ENCODE measurements at places on chromosomes 1 and 21. TPM values are rescaled to one million over a fixed set of nuclear protein-coding genes. Genes with fewer than 3 reads are reported as not detected.

FGR gene
- 193 TPM for total RNA-seq

DNA sequence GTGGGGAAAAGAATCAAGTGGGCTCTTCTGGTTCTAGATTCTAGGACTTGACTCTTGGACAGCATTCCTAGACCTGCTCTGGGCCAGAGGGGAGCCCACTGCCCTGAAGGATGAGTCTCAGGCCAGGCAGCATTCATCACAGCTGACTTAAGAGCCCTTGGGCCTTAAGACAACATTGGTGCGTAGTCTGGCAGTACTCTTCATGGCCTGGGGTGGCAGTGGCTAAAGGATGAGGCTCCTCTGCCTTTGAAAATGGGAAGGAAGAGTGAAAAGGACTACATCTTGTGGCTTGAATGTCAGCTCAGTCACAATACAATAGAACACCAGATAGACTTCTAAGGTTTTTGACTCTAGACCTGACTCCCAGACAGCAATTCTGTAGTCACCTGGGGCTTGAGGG, 1415.1 kb upstream of the PRMT6 start:
- H3K4me1 ChIP-seq: no peaks in the 10 kb centered on the region
- no peaks in the 10 kb centered on the region for H3K36me3 ChIP-seq
- H3K27me3 ChIP-seq: no peaks in the 10 kb centered on the region
- no peak overlapping the region for H3K27ac ChIP-seq
- DNase-seq: no peak

DNA sequence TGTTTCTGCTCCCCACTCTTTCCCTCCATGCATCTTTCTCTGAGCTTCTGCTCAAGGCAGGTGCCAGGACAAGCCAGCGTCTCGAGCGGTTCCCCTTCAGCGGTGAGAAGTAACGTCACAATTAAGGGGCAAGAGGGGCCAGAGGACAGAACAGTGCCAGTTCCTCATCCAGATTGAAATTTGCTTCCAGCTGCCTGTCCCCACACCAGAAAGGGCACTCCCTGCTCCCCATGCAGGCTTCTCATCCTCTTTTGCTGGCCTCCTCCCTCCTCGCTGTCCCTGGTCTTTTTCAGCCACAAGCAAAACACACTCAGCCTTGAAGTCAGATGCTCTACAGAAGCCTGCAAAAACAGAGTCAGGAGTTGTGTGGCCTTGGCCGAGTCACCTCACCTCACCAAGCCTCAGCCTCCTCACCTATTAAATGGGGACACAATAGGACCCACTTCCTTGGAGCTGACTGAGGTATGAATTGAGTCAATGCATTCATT, 35.0 kb upstream of the ECE1 start:
- H3K27ac ChIP-seq: peak overlapping the region; percentile 83
- peaks cover 75% of the 10 kb centered on the region for H3K4me1 ChIP-seq
- H3K4me3 ChIP-seq: no peak overlapping the region
- H3K36me3 ChIP-seq: no peaks in the 10 kb centered on the region
- no peaks in the 10 kb centered on the region for H3K27me3 ChIP-seq

DNA sequence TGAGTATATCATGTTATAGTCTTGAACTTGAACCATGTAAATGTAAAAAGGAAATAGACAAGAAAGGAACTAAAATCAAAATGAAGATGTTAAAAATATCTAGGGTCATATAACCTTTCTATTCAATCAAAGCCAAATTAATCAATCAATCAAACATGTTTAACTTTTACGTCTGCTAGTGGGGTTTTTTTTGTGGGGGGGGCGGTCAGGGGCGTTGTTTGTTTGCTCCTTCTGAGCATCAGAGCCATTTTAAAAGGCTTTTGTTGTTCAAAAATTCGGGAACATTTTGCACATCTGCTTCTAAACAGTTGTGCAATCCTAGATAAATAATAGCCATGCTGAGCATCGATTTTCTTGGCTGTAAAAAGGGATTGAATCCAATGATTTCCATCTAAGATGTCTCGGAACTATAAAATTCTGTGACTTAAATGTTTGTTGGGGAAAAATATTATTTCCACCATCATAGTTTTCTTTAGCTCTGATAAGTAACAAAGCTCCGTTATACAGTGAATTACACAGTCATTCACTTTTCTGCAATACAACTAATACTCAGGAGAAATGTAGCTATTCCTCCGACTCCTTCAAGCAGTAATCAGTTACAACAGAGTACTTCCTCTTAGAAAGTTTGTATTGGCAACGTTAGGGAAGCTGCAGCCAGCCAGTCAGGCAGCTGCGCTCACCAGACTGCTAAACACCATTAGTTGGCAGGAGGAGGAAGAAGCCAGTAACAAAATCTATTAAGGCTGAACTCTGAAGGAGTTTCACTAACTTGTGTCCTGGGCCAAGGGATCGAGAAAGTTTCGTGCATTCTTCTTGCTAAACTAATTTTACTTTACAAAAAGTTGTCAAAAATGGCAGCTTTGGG, 2.2 kb downstream of the SPATA6 start:
- H3K27ac ChIP-seq: peak overlapping the region; percentile 82
- peak; percentile 76 for DNase-seq
- no peaks in the 10 kb centered on the region for H3K27me3 ChIP-seq
- peak overlapping the region; percentile 75 for H3K4me3 ChIP-seq
- H3K36me3 ChIP-seq: no peaks in the 10 kb centered on the region

DNA sequence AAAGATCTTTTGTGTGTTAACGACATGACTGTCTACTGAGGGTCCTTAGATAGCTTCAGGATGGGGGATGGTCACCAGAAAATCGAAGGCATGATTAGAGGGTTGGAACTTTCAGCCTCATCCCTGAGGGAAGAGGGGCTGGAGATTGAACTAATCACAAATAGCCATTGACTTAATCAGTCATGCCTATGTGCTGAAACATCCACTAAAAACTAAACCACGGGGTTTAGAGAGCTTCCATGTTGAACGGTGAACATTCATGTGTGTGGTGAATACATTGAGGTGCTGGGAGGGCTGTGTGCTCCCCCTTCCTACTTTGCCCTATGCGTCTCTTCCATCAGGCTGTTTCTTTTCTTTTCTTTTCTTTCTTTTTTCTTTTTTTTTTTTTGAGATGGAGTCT, 17.0 kb downstream of the RBP7 start:
- no peaks in the 10 kb centered on the region for H3K36me3 ChIP-seq
- H3K4me1 ChIP-seq: peaks cover 5% of the 10 kb centered on the region
- H3K4me3 ChIP-seq: no peak overlapping the region
